ENCODE measurements at places on chromosomes 2 and 18.

DNA sequence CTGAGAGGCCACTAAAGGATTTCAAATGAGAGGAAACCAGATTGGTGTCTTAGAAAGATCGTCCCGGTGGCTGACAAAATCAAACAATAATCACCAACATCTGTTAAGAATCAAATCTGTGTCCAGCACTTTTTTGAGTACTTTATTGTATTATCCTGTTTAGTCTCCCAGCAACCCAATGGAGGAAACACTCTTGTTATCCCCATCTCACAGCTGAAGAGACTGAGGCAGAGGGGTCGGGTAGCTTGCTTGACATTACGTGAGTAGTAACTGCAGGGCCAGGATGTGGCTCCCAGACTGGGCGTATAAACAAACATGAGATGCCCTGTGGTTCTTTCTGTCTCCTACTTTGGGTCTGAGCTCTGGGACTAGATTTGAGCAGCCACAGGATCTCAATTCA, 76.0 kb downstream of the KLHL29 start:
- DNase-seq, result no peak

DNA sequence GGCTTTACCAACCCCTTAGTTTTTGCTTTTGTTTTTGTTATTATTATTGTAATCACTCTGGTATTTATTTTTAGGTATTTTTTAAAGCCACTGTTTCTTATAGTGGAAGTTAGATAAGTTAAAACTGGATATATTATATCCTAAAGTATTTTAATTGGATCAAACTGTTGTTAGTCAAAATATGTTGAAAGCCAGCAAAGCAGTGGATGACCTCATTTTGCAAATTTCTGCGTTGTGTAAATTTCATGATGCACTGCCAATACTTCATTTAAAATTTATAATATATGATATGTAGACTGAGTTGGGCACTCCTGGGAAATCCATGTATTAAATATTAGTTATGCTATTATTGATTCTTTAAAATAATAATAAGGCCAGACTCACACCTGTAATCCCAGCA, 661.7 kb upstream of the NRXN1 start:
- no peak for DNase-seq

- DNase-seq, result no peak
Observed at GRCh38 chr18:28650860-28651259, 473.9 kb upstream of the CDH2 start.

DNA sequence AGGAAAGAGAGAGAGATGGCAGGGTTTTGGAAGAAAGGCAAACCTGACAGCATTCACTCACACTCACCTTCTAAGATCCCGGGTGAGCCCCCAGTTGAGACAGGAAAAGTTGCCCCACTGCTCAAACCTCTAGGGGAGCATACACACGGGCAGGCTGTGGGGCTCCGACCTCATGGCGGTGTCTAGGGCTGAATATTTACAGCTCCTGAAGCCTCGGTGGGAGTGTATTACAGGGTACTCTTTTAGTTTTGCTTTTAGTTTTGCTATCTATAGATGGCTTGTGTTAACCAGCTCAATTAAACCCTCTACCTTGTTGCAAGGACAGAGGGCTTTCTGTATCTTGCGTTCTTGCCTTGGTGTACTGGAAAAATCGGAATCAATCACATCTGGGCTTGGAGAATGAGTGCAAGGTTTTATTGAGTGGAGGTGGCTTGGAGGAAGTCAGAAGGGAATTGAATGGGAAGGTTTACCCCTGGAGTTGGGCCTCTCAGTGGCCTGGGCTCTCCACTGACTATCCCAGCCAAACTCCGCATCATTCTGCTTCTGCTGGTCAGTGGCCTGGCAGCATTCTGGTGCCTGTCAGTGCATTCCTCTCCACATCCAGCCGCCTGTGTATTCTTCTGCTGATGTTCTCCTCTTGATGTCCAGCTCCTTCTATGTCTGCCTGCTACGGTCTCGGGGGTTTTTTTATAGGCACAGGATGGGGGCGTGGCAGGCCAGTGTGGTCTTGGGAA, 10.1 kb upstream of the IFIH1 start:
- DNase-seq, result no peak
